Stimulated activated CD4-positive, alpha-beta T cell treated with anti-CD3 and anti-CD28 coated beads, Interleukin-12 subunit alpha, Interleukin-12 subunit beta, amount 100 ng/mL, for 48 hours (primary cell): ENCODE measurements at places on chromosomes 11 and 22.

- no peak for DNase-seq
Observed at GRCh38 chr11:45023065-45023365, 72.3 kb upstream of the TP53I11 start.

GRCh38 chr11:19975414-19975990 lies 184.8 kb downstream of the DBX1 start:
- DNase-seq = no peak

DNA sequence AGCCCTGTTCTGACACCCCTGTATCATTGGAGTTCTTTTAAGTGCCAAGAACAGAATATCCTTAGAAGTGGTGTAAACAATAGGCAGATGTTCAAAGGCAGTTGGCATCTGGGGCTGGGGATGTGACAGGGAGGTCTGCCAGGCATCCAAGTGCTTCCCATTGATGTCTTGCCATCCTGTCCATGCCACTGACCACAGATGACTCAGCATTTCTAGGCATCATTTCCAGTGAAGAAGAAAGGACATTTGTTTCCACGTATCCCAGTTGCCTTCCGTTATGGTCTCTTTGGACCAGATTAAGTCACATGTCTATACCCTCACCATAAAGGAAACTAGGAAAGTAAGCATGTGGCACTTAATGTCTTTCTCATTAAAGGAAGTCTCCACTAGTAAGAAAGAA lies 76.7 kb upstream of the BARX2 start:
- no peak for DNase-seq

DNA sequence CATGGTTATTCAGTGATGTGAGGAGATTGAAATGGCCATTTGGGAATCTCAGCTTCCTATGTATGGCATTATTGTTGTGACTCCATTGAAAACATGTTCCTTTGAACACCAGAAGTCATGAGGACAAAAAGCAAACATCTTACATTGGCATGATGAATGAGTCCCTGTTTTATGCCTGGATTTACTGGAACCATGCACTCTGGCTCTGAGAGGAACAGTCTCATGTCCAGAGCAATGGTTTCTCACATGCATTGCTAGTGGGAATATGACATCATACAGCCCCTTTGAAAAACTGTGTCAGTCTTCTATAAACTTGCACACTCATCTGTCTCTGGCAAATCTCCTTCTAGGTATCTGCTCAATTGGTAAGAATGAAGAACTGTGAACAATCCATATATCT lies 3.4 kb upstream of the KDM4F start:
- no peak for DNase-seq

DNA sequence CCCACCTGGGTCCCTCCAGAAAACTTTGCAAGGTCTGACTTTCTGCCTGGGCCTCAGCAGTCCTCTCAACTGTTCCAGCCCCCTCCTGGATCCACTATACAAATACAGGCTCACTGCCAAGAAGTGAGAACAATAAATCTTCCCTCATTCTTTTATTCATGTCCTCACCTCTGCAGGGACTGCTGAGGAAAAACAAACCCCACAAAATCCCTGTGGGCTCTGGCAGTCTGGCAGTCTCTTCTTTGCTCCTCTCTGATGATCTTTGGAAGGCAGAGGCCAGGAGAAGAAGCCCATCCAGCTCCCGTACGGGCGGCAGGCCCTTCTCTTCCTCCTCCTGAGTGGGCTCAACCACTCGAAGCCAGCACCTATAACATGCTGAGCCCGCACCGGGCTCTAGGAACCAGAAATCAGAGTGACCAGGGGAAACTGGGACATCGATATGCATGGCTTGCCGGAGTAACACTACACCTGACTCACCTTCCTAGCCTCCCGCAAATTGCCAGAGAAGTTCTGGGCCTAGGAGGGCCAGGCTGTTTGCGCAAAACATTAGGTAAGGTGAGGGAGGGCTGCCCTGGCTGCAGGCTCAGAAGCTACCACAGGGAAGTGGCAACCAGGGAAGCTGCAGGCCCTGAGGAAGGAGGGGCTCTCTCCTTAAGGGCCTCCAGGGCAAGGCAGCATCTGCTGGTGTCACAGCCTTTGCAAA lies 24.2 kb downstream of the TMPRSS5 start:
- no peak for DNase-seq

DNA sequence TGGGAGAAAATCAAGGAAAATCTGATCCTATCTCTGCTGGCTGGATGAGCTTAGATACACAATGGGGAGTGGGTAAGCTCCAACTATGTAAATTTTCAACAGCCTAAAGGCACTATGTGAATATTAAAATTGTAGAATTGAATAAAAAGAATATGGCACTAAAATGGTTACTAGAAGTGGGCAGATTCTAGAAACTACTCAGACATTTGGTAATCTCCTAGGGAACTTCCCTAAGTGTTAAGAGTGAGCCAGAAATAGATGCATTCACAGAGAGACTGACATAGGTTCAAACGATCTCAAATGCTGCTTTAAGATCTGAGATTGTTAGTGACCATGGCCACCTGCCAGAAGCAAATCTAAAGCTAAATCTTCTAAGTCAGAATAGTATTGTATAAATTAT lies 4.3 kb upstream of the OR52E1 start:
- DNase-seq = no peak

- no peak for DNase-seq
Observed at GRCh38 chr11:78533399-78533798, 41.3 kb downstream of the NARS2 start.

DNA sequence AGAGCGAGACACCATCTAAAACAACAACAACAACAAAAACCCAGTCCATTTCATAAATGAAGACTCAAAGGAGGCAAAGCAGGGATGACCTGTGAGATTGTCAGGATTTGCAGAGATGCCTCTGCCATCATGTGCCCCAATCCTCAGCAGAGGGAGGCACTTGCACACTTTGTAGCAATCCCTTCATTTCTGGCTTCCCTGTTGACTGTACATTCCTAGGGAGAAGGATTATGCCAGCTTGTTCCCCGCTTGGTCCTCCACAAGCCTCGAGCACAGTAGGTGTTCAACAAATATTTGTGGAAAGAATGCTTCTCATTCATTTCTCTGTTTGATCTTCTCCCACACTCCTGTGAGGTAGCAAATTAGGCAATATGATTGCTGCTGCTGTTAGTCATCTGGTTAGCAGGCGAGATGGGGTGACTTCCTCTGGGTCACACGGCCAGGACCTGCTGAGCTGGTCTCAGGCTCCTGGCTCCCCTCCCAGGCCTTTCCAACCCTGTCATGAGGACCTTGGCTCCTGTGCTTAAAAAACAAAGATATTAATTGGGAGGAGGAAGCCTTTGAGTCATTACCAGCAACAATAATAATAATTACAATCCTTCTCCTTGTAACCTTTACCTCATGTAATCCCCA lies 34.1 kb downstream of the LIF start:
- DNase-seq = no peak

DNA sequence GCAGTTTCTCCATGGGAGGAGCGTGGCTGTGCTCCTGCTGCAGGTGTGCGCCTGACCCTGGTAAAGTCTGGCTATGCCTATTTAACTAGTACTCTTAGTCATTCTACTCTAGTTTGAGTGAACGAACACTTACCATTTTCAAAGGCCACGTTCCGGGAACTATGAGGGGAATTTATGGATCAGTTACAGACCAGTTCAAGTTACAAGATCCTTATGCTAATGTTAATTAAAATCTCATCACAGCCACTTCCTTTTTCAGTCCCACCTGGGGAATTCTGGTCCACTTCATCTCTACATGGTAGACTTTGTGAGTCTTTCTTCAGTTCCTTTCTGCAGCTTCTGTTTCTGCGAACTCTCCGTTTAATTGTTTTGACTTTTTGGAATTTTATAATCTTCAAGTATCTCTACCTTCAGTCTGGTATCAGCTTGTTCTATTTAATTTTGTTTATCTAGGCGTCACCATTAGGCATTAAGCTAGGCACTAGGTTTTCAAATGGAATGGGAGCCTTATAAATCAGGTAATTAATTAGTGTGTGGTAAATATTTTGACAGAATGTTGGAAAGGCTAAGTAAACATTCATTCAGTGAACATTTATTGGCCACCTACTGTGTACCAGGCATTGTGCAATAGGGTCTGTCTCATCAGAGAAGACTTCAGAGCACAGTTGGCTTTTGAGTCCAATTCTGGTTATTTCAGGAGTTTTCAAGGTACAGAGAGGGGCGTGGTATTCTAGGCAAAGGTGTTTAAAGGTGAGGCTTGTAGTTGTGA lies 78.9 kb downstream of the GRK3 start:
- no peak for DNase-seq

- DNase-seq = no peak
Observed at GRCh38 chr22:30290342-30291057, 1.2 kb upstream of the CASTOR1 start.

- DNase-seq = no peak
Observed at GRCh38 chr11:71505001-71505400, 22.1 kb upstream of the KRTAP5-7 start.

DNA sequence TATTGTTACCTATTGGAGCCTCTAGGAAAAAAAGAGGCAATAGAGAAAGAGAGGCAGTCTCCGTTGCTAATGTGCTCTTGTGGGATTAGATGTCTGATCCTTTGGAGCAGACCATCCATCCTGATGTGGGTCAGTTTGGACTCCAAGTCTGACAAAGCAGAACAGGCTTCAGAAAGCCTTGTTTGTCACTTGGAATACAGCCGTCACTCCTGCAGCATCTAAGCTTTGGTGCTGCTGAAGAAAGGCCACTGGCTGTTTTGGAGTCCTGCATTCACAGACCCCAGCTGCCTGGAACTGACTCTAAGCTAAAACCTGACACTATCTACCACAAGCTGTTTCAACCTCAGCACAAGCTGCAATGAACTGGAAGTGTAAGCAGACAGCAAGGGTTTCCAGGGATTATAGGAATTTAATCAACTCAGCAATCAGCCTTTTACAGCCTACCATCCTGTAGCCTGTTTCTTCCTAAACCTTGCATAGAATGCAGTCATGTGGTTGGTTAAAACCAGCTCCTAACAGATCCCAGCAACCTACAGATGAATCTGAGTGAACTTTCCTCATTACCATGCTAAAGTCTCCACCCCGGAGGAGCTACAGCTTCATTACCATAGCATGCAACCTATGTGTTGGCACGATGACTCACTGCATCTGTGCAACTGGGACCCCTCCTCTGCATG lies 3.7 kb upstream of the PLAAT4 start:
- DNase-seq = no peak

DNA sequence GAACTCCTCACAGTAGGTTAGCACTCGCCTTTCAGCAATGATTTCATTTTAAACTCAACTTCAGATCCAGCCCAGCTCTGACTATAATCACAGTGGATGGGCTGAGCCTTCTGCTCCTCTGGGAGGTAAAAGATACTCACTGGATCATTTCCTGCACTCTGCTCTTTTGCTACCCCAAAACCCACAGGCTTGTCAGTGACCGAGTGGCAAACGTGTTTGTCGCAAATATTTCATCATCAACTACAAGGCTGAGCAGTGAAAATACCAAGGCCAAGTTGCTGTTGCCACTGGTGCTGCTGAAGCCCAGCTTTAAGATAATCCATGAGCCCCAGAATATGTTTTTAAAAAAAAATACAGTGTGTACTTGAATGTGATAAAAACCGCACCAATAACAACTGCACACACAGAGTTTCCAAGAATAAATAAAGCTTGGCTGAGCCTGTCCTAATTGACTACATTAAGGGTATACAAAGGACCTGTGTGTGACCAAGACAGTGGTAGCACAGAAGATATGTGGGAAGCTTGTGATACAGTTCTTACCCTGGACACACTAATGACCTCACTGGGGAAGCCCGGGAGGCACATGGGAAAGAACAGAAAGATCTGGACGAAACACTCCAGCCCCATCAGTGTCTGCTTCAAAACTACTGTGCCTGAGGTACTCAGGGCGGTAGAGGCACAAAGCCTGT lies 41.3 kb downstream of the ABTB2 start:
- no peak for DNase-seq

GRCh38 chr11:61966734-61967115 lies 709 bp downstream of the FTH1 start:
- DNase-seq = no peak
